ENCODE measurements at places on chromosomes 16 and 17.

DNA sequence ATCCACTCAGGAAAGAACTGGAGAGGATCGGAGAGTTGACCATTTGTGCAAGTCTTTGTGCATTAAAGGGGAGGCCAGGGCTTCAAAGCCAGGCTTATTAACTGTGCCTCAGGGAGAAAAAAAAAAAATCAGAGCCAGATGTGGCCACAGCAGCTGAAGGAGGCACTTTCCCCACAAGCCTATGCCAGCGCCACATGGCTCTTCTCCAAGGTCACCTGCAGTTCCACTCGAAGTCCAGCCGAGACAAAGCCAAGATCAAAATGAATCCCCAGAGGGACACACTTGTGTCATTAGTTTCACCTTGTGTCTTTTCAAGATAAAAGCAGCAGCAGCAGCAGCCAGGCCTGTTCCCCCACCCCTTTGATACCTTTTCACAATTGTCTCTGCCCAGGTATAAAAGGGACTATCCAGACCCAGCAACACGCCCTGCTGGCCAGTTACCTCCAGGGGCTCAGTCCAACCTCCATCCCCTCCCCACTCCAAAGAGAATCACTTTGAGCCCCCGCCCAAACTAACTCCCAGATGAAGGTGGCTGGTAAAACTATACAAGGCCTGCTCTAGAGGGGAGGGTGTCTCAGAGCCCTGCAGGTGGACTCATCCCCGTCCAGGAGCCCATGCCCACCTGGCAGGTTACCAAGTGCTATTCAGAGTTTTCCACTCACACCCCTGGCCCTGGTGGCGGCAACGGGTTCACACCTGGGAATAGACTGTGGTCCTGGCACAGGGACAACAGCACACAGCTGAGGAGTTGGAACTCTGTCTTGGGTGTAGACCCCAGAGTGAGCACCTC is 29.2 kb downstream of the AXIN2 start:
- no peak for DNase-seq

DNA sequence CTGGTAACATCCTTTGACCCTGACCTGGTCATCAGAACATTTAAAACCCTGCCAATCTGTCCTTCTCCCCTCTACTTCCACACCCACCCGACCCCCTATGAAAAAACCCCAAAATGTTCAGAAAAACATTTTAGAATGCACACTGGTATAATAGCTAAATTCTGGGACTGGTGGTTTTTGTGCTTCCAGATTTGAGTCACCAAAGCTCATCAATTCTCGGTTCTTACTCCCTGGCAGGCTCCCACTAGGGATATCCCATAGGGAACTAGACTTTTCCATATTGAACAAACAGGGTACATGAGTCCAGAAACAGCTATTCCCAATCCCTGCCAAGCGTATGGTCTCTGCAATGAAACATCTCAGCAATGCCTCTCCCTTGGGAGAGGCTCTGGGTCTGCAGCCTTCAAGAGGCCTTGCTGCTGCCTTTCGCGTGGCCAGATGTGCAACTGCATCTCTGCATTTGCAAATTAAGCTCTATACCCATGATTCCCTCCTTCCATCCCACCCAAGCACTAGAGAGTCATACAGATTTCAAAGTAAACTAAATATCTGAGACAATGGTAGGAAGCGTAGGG is 67.7 kb downstream of the SMG6 start:
- DNase-seq, result no peak

- no peak for DNase-seq
Observed at GRCh38 chr17:80948019-80948975, 43.3 kb upstream of the CHMP6 start.

DNA sequence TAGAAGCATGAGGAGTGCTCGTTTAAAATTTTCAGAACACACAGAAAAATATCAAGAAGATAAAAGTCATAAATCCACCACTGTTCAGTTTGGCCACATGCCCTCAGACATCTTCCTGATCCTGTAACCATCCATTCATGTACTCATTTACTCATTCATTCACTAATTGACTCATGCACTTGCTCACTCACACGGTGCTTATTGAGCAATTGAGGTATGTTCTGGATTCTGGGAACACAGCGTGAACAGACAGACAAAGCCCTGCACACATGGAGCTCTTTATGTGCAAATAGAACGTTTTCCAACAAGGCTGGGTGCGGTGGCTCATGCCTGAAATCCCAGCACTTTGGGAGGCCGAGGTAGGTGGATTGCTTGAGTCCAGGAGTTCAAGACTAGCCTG is 10.2 kb upstream of the NATD1 start:
- peak; percentile 58 for DNase-seq

DNA sequence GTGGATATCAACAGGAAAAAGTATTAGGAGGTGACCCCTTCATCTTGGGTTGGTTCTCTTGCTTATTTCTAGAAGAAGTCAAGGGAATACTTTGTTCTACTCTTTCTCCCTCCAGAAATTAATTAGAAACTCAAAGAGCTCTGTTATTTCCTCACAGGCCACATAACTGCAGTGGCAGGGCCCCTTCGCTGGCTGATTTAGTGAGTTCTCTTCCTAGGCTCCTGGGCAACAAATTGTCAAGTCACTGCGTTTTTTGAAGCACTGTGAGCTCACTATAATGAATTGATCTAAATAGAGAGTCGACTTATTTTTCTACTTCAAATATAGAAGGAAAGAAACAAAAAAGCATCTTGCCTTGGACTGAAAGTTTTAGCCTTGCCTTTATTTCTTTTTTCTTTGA is 4.8 kb downstream of the SHISA6 start:
- DNase-seq, result no peak

DNA sequence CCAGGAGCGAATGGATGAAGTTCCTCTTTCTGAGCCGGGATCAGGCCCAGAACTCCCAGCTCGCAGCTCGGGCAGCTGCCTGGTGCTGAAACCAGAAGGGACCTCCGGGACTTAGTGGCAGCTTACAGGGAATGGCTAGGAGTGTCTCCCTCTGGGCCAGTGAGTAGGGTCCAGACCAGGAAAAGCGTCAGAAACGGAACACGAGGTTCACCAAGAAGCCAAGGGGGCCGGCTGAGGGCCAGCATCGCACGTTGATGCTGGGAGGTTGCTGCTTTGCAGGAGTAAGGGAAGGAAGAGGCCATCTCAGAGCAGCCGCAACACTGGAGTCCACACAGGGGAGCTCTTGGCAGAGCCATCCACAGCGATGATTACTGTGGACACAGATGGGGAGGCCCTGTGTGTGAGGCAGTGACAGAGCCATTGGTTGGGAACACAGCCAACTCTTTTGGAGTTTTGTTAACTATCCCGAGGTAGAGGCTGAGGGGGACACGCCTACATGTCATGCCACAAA is 74.0 kb upstream of the CREBBP start:
- no peak for DNase-seq

- DNase-seq, result no peak
Observed at GRCh38 chr17:70295731-70296130, 126.4 kb downstream of the KCNJ2 start.

- DNase-seq, result peak; percentile 55
Observed at GRCh38 chr16:84730406-84731106, 30.8 kb downstream of the USP10 start.

DNA sequence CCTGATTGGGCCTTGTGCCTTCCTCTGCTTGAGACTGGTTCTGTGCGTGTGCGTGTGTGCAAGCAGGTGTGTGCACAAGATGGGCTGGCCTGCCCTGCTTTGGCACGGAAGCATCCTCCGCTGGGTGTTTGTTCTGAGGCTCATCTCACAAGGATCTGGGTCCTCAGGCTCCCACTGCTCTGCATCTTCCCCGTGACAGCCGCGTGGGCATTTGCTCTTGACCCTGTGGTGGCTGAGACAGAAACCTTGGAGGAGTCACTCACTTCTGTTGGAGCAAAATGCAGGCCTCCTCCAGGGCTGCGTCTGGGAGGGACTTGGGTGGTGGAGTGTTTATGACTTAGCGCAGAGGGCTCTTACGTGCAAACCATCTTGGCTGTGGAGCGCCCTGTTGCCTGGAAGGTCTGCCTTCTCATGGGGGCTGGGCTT is 119.2 kb downstream of the RPTOR start:
- DNase-seq, result peak; percentile 28

GRCh38 chr16:85376292-85377095 is 236.6 kb upstream of the GSE1 start:
- no peak for DNase-seq

DNA sequence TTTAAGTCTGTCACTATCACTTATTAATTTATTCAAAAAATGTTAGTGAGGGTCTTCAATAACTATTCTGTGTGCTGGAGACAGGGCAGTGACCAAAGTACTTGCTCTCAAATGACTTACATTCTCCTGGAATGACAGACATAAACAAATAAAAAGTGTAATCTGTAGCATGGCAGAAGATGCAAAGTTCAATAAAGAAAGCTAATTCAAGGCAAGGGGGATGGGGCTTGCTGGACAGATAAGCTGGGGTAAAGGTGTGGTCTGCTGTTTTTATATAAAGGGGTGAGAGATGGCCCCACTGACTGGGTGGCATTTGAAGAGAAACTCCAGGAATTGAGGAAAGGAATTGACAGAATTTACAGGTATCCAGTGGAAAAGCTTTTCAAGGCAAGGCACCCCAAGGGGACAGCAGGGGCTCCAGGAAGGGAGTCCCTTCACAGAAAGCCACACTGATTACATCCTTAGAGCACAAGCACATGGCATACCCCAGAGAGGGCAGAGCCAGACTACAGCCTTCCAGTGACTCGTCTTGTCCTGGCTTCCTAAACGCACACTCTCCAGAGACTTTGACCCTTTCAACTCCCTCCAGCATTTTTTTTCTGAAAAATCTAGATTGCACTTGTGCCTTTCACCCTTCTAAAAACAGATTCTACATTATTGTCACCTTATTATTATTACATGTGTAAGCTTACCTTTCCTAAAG is 123.7 kb upstream of the HS3ST3A1 start:
- DNase-seq, result no peak

DNA sequence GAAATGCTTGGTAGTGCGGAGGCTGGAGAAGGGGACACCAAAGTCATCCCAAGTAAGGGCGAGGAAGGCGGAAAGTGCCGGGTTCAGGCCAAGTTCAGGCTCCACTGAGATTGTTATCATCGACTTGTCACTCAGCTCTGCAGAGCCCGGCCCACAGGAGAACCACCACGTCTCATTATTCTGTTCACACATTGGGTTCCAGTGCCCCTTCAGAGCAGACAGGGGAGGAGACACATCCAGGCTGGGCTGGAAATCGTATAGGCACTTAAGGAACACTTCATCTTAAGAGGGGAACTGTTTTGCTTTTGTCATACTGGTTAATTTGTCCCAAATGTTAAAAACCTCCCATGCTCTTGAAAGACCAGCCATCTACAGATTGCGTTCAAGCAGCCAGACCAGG is 118.3 kb upstream of the ADAMTS18 start:
- DNase-seq, result no peak

GRCh38 chr17:29526322-29526721 is 40.5 kb downstream of the ABHD15 start:
- DNase-seq, result no peak

DNA sequence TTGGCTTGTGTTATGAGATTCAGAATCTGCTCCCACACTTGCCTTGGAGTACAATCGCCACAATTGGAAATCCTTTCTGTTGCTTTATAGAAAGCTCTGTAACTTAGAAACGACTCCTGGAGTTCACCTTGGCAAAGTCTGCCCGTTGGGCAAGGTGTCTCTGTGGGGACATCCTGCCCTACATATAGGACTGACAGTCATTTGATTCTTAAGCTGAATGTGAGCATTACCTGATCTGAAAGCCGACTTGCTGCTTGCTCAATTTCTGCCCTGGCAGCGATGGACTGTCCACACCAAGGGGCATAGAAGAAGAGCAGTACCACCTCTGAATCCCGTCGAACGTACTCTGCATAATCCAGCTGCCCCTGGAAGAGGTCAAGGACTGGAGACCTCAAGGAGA is 6.9 kb downstream of the TXNDC11 start:
- no peak for DNase-seq

GRCh38 chr16:22312897-22313781 is 15.9 kb downstream of the POLR3E start:
- DNase-seq, result no peak

- DNase-seq, result no peak
Observed at GRCh38 chr17:29041571-29041970, 1.4 kb upstream of the PIPOX start.

- DNase-seq, result peak; percentile 73
Observed at GRCh38 chr17:55734128-55734781, 11.6 kb upstream of the TMEM100 start.

GRCh38 chr16:87420026-87421002 is 28.2 kb downstream of the MAP1LC3B start:
- no peak for DNase-seq

- DNase-seq, result no peak
Observed at GRCh38 chr17:42325026-42325425, 36.7 kb downstream of the STAT5A start.

DNA sequence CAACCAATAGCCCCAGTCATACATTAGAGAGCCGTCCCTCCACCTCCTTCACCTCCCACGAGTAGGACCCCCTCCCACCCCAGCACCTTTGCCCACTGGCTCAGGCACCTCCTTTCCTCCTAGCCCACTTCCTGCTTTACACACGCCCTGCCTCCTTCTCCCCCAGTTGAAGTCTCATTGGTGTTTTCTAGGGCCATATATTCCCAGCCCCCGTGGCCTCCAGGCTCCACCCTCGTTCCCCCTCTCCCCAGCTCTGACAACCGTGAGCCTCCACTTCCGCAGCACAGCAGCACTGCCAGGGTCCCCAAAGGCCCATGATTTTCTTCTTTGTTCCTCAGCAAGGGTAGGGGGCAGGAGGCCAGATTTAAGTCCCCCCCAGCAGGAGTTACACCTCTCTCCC is 340.3 kb upstream of the TNRC6C start:
- DNase-seq, result no peak

DNA sequence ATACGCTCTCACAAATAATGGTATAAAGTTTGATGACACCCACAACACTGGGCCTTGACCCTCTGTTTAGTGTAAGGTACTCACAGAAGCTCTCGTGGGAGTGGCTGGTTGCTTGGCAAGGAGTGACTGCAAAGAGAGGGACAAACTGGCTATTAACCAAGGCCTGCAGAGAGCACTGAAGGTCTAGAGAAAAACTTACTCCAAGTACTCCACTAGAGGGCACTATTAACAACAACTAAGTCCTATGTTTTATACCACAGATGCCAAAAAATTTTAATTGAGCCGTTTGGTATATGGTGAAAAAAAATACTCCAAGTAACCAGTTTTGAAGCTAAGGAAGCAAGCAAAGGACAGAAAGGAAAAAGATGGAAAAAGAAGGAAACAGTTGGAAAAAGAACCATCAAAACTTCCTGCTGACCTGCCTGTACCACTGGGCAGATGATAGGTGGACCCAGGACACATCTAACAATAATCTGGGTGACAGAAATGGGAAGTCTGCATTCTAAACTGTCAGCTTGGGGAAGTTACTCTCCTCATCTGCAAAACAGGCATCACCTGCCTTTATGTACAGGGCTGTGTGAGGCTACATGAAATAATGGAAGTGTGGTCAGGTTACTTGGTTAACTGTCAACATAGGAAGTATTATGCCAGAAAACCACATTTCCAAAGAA is 23.2 kb downstream of the DYNC1LI2 start:
- DNase-seq, result peak; percentile 63

DNA sequence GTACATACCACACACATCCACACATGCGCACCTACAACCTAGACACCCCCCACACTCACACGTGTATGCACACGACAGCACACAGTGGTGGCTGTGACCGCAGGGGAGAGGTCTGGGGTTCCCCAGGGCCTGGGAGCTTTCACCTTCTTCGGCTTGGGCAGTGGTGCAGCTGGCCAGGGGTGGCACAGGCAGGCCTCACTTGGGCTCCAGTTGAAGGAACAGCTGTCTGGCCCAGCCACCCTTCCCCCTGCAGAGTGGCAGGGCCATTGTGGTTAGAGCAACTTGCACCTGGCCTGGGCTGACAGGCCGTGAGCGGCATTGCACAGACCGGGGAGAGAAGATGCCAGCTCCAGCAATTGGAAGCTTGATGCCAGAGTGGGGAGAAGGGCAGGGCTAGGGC is 114.5 kb upstream of the GSE1 start:
- no peak for DNase-seq
